ENCODE measurements at places on chromosomes 16 and 17.
A peak's percentile ranks its signal among the peaks of the same experiment; 100 is the strongest.

DNA sequence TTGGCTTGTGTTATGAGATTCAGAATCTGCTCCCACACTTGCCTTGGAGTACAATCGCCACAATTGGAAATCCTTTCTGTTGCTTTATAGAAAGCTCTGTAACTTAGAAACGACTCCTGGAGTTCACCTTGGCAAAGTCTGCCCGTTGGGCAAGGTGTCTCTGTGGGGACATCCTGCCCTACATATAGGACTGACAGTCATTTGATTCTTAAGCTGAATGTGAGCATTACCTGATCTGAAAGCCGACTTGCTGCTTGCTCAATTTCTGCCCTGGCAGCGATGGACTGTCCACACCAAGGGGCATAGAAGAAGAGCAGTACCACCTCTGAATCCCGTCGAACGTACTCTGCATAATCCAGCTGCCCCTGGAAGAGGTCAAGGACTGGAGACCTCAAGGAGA, 6.9 kb downstream of the TXNDC11 start:
- no peak for DNase-seq
- H3K36me3 ChIP-seq, result peaks cover 62% of the 10 kb centered on the region
- no peak overlapping the region for H3K4me3 ChIP-seq
- H3K27ac ChIP-seq, result no peak overlapping the region
- H3K4me1 ChIP-seq, result peaks cover 46% of the 10 kb centered on the region
- no peaks in the 10 kb centered on the region for H3K27me3 ChIP-seq

GRCh38 chr16:85550953-85551924, 61.9 kb upstream of the GSE1 start:
- no peaks in the 10 kb centered on the region for H3K36me3 ChIP-seq
- peak overlapping the region; percentile 21 for H3K4me3 ChIP-seq
- DNase-seq, result no peak
- no peak overlapping the region for H3K27ac ChIP-seq

DNA sequence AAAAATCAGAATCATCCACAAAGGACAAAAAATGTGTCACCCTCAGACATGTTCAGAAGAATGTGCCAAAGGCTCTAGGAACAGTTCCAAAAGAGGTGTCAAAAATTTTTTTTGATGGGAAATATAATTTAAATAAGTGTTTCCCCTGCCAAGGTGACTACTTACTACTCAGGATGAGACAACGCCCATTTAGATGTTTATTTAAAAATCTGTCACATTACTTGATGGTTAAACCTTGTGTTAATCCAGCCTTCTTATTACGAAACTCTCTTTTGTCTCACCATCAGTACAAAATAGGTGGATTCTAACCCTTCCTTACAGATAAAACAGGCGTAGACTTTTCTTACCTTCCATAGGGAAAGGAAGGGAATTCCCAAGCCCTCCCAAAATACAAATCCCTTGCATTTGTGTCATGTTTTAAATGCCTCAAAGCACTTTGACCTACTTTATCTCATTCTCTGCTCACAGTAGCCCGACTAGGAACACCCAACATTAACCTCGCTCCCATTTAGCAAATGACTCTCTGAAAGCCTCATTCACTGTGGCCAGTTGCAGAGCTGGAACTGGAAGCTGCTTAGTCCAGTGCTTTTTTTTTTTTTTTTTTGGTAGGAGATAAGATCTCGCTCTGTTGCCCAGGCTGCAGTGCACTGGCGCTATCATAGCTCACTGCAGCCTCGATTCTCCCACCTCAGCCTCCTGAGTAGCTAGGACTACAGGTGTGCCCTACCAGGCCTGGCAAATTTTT, 5.8 kb upstream of the GNA13 start:
- H3K36me3 ChIP-seq, result peaks cover 2% of the 10 kb centered on the region
- DNase-seq, result no peak
- H3K27me3 ChIP-seq, result peaks cover 44% of the 10 kb centered on the region
- no peak overlapping the region for H3K4me3 ChIP-seq

GRCh38 chr17:14080847-14081251, 11.5 kb downstream of the COX10 start:
- H3K4me3 ChIP-seq, result no peak overlapping the region
- peaks cover 15% of the 10 kb centered on the region for H3K4me1 ChIP-seq
- H3K36me3 ChIP-seq, result peaks cover 39% of the 10 kb centered on the region
- H3K27me3 ChIP-seq, result no peaks in the 10 kb centered on the region
- H3K27ac ChIP-seq, result peak overlapping the region; percentile 8

- H3K27me3 ChIP-seq, result no peaks in the 10 kb centered on the region
- peak overlapping the region; percentile 72 for H3K4me3 ChIP-seq
- peaks cover 46% of the 10 kb centered on the region for H3K36me3 ChIP-seq
- DNase-seq, result peak; percentile 40
- peak overlapping the region; percentile 92 for H3K27ac ChIP-seq
- peaks cover 44% of the 10 kb centered on the region for H3K4me1 ChIP-seq
Observed at GRCh38 chr17:82893779-82894178, 54.0 kb upstream of the ZNF750 start.

DNA sequence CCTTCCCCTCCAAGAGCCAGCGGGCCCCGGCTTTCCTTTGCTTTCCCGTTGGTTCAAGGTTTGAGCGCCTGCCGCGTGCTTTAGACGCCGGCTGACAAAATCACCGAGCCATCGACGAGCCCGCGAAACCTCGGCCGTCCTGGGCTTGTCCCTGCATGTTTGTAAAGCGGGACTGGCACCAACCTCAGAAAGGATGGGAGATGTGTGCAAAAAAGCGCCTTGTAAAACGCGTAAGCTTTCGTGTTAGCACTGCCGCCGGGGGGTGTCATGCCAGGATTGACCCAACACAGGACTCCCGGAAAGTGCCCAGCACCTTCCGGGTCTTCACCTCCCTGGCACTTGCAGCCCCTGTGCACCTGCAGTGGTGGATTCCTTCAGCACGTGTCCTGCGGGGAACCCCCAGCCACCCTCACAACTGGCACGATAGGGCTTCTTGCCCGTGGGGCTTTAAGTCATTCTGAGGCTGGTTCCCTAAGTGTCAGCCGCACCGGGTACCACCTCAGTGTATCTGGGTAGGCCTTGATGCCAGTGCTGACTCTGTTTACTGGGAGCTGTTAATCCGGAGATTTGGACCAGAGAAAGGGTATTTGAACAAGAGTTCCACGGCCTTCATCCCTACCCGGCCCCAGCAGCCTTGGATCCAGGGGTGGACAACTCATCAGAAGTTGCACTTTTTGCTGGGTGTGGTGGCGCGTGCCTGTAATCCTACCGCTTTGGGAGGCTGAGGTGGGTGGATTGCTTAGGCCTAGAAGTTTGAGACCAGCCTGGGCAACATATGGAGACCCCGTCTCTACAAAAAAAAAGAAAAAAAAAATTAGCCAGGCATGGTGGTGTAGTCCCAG, 817 bp downstream of the NDUFAF8 start:
- peak overlapping the region; percentile 92 for H3K27ac ChIP-seq
- H3K27me3 ChIP-seq, result no peaks in the 10 kb centered on the region
- H3K4me3 ChIP-seq, result peak overlapping the region; percentile 96

GRCh38 chr17:18928628-18929125, 23.3 kb upstream of the SLC5A10 start:
- no peak for DNase-seq
- H3K27ac ChIP-seq, result peak overlapping the region; percentile 2
- peaks cover 6% of the 10 kb centered on the region for H3K27me3 ChIP-seq
- no peak overlapping the region for H3K4me3 ChIP-seq

- no peak for DNase-seq
- H3K4me3 ChIP-seq, result no peak overlapping the region
- H3K27ac ChIP-seq, result no peak overlapping the region
- H3K36me3 ChIP-seq, result no peaks in the 10 kb centered on the region
- peaks cover 8% of the 10 kb centered on the region for H3K27me3 ChIP-seq
Observed at GRCh38 chr16:73191660-73192046, 143.7 kb upstream of the ZFHX3 start.

DNA sequence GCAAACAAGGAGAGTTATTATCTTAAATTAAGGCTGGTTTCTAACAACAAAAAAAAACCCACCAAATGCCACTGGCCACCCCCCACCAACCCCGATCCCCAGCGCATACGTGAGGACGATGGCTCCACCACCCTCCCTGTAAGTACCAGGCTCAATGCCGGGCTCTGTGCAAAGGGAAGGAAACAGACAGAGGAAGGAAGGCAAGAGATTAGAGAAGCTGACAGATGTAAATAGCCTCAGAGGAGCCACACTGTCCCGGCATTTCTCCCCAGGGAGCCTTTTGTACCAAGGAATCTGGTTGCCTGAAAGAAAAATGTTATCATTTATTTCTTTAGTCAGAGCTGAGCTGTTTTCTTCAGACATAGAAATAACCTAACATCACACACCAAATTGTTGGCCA, 13.1 kb downstream of the SOST start:
- H3K36me3 ChIP-seq, result no peaks in the 10 kb centered on the region
- H3K4me1 ChIP-seq, result peaks cover 9% of the 10 kb centered on the region
- DNase-seq, result no peak
- H3K27me3 ChIP-seq, result peaks cover 70% of the 10 kb centered on the region
- no peak overlapping the region for H3K27ac ChIP-seq

DNA sequence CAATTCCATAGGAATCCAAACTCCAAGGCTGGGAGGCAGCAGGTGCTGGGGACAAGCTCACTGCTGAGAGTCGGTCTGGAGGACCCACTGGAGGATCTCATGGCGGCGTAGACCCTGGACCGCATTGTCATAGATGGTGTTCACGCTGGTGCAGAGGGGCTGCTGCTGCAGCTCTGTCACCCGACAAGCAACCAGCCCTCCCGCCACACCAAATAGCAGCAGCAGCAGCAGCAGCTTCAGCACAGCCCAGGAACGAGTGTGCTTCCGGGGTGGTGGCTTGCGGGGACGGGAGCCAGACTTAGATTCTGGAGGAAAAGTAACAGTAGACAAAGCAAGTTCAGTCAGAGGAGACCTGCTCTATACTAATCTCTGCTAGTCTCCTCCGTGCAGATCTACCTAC, 9.9 kb downstream of the EME1 start:
- H3K4me3 ChIP-seq, result no peak overlapping the region
- H3K27me3 ChIP-seq, result no peaks in the 10 kb centered on the region
- no peak for DNase-seq
- no peak overlapping the region for H3K27ac ChIP-seq
- peaks cover 61% of the 10 kb centered on the region for H3K36me3 ChIP-seq

DNA sequence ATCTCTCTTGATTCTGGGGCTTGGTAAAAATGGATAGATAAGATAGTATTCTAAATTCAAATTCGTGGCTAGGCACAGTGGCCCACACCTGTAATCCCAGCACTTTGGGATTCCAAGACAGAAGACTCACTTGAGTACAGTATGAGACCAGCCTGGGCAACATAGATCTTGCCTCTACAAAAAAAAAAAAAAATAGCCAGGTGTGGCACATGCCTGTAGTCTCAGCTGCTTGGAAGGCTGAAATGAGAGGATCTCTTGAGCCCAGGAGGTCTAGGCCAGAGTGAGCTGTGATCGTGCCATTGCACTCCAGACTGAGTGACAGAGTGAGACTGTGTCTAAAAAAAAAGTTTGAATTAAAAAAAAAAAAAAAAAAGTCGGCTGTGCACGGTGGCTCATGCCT, 9.3 kb downstream of the PDP2 start:
- no peak overlapping the region for H3K27ac ChIP-seq
- no peak for DNase-seq
- no peak overlapping the region for H3K4me3 ChIP-seq
- H3K4me1 ChIP-seq, result peaks cover 33% of the 10 kb centered on the region

DNA sequence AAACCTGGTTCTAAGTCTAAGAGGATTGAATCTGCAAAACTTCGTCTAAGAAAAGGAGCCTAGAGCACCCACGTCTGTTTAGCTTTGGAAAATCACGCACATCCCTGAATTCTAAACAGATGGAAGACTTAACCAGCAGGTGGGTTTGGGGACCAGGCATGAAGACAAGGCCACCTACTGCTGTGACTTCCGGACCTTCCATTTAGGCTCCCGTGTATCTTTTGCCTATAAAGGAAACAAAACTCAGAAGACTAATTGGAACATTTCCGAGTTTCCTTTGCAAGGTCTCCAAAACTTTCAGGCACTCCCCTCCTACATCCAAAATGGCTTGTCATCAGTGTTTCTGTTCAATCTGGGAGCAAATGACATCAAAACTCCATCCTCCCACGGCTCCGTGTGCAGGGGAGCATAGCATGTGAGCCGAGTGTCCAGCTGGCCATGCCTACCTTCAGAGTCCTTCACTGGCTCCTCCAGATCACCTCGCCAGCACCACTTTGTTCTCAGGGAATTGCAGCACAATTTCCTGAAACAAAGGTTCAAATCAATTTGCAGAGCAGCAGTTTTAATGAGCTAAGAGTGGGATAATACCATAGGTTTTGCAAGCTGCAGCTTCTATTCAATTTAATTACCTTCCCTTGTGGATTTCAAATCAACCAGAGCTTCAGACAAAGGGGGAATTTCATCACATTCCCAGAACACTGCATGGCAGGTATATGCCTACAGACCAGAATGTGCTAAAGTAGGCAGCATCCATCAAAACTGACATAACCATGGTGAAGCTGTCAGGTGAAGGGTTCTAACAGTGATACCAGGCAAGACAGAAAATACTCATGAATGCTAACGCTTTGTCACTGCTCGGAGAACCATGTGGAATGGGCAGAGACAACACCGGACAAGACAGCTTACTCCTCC, 23.5 kb downstream of the CACNG1 start:
- H3K4me1 ChIP-seq, result no peaks in the 10 kb centered on the region
- H3K36me3 ChIP-seq, result peaks cover 7% of the 10 kb centered on the region
- no peaks in the 10 kb centered on the region for H3K27me3 ChIP-seq
- H3K27ac ChIP-seq, result no peak overlapping the region

DNA sequence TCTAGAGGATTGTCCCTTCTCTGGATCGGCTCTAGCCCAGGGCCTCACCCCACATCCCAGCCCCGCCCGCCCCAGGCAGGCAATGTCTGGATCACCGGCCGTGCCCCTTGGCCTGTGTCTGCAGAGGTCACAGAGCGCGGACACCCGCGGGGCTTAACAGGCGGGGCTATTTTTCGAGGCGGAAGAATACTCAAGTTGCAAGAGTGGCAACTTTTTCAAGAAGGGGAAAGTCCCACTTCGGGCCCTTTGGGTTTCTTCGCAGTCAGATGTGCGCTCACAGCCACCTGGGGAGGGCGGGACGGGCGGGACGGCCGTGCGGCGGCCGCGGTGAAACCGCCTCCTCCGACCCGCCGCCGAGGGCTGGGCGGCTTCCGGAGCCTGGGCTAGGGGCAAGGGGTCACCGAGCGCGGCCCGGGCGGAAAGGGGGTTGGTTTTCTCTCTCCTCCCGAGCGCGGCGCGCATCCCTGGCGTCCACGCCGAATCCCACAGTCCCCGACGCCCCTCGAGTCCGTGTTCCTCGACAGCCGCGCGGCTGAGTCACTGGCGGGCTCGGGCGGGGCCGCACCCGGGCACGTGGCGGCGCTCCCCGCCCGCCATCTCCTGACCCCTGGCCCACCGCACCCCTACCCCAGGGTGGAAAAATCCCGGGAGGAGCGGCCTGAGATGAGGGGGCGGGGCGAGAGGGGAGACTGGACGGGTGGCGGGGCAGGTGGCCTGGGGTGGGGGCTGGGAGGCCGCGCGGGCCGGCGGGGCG, 1.2 kb upstream of the PFN1 start:
- peak overlapping the region; percentile 92 for H3K4me3 ChIP-seq
- peak; percentile 82 for DNase-seq
- peaks cover 39% of the 10 kb centered on the region for H3K4me1 ChIP-seq
- peaks cover 37% of the 10 kb centered on the region for H3K36me3 ChIP-seq

- no peak overlapping the region for H3K4me3 ChIP-seq
- no peak overlapping the region for H3K27ac ChIP-seq
- DNase-seq, result peak; percentile 35
- no peaks in the 10 kb centered on the region for H3K27me3 ChIP-seq
Observed at GRCh38 chr17:29929006-29929532, 959 bp downstream of the SSH2 start.

GRCh38 chr16:5064915-5065314, 841 bp downstream of the C16orf89 start:
- no peak for DNase-seq
- H3K27ac ChIP-seq, result no peak overlapping the region
- peaks cover 19% of the 10 kb centered on the region for H3K27me3 ChIP-seq
- H3K36me3 ChIP-seq, result no peaks in the 10 kb centered on the region
- no peak overlapping the region for H3K4me3 ChIP-seq
